ENCODE measurements at places on chromosomes 5 and 9.

DNA sequence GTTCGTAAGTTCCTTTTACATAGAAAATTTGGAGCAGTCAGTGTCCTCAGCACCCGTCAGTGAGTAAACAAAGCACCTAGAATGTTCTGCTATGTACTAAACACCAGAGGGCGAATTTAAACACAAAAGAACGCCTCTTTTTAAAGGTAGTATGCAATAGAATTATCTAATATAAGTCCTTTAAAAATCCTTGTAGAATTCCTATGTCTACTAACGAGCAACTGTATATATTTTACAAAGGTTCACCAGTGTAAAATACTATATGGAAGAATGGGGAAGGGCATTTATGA, 499 bp upstream of the TMEM232 start:
- no peak for DNase-seq

GRCh38 chr9:96654450-96655197, 493 bp downstream of the PRXL2C start:
- DNase-seq, result peak; percentile 90

GRCh38 chr5:61202213-61202612, 39.9 kb upstream of the SMIM15 start:
- no peak for DNase-seq

- DNase-seq, result no peak
Measured at GRCh38 chr5:97838214-97838613, 655.2 kb upstream of the RIOK2 start.

- DNase-seq, result no peak
Measured at GRCh38 chr9:113393281-113393680, 7.8 kb downstream of the ALAD start.

GRCh38 chr9:9523476-9524139, 1089.2 kb downstream of the PTPRD start:
- DNase-seq, result no peak

- DNase-seq, result no peak
Measured at GRCh38 chr5:149712439-149713147, 17.5 kb upstream of the PPARGC1B start.

DNA sequence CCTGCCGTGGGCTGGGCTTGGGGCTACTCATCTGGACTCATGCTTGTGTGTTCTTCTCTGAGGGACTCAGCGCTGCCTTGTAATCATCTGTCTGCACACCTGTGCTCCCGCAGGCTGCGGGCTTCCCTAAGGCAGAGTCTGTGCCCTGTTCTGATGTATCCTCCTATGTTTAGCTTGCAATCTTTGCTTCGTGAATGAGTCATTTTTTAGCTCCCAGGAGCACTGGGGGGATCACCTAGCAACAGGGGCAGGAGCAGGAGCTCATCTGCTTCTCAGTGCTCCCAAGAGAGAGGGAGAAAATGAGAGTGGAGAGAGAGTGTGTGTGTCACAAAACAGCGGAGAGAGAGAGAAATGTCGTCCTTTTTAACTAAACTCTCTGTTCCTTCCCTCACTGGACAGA, 202.4 kb upstream of the ZNF618 start:
- DNase-seq, result no peak

DNA sequence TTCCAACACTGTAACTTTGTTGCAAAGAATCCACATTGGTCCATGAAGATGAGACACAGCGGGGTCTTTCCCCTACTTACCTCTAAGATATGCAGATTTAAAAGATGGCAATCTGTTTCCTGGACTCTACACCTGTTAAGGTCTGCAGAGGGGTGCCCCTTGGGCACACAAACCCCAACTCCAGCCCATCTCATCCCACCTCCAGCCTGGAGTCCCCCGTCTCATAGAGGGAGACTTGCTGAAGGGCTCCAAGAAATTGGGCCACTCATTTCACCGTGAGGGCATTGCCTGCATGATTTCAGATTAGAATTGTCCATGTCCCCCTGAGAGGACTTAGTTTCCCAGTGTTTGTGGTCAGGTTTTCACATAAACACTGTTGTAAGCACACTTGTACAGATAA, 365.7 kb downstream of the IRX2 start:
- DNase-seq, result peak; percentile 49

GRCh38 chr9:99582814-99583213, 238.9 kb upstream of the NR4A3 start:
- no peak for DNase-seq

GRCh38 chr5:78797936-78798672, 149.5 kb upstream of the LHFPL2 start:
- DNase-seq, result no peak

GRCh38 chr9:74783408-74783807, 104.3 kb downstream of the TRPM6 start:
- DNase-seq, result no peak

DNA sequence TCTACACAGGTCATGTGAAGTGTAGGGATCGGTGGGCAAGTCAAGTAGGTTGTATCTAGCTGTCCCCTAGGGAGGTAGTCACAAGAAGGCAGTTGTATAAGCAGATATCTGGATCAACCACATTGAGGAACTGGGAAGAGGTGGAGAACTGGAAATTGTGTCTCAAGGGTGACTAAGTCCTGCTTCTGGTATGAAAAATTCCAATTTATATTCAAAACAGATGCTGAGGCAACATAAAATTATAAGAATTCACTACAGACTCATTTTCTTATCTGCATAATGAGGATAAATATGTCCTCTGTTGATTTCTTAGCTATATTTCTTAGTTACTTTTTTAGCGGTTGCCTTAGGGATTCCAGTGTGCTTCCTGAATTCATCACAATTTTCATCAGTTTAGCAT, 46.8 kb downstream of the GALNT12 start:
- no peak for DNase-seq

- DNase-seq, result no peak
Measured at GRCh38 chr9:125137200-125137599, 6.1 kb downstream of the SCAI start.

GRCh38 chr5:95148453-95148852, 136.4 kb downstream of the MCTP1 start:
- no peak for DNase-seq

DNA sequence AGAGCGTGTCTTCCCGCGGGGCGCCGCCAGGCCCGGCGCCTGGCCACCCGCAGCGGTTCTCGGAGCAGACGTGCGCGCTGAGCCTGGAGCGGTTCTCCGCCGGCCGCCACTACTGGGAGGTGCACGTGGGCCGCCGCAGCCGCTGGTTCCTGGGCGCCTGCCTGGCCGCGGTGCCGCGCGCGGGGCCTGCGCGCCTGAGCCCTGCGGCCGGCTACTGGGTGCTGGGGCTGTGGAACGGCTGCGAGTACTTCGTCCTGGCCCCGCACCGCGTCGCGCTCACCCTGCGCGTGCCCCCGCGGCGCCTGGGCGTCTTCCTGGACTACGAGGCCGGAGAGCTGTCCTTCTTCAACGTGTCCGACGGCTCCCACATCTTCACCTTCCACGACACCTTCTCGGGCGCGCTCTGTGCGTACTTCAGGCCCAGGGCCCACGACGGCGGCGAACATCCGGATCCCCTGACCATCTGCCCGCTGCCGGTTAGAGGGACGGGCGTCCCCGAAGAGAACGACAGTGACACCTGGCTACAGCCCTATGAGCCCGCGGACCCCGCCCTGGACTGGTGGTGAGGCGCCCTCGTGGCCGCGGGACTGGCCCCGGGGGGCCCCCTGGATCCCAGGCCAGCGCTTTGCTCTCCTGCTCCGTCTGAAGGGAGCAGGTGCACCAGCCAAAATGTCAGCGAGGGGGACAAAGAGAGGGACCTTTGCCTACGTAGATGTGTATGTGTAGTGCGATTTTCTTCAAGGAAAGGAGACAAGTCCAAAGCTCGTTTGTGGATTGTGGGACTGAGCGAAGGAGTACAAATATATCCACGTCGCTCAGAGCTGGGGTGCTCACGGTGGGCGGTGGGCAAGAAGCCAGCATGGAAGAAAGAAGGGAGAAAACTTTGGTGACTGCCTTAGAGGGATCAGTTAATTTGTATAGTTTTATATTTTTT, 19.5 kb downstream of the BTNL9 start:
- peak; percentile 52 for DNase-seq

- no peak for DNase-seq
Measured at GRCh38 chr9:125694478-125694877, 12.5 kb downstream of the MAPKAP1 start.

- DNase-seq, result no peak
Measured at GRCh38 chr5:96370976-96371375, 62.1 kb downstream of the PCSK1 start.

GRCh38 chr9:130215341-130216119, 43.3 kb downstream of the NCS1 start:
- no peak for DNase-seq

DNA sequence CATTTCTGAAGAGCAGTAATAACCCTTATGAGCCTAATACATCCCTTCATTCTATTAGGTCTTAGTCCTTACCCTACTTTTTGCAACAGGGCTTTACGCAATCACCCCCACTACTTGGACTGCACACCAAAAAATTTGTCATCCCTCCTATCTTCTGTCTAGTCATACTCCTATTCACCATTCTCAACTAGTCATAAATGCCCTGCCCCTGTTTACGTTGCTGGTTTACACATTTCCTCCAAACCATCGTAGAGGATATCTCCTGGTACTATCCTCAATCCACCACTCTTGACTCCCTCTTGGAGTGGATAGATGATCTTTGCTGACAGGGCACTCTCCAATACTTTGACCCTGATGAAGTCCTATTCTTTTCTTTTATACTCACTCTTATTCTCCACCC, 98.2 kb upstream of the CCNG1 start:
- no peak for DNase-seq

GRCh38 chr9:16572005-16572734, 298.3 kb downstream of the BNC2 start:
- DNase-seq, result no peak

GRCh38 chr5:141825241-141825671, 53.0 kb downstream of the PCDH1 start:
- no peak for DNase-seq

GRCh38 chr5:56674441-56674840, 140.9 kb upstream of the MAP3K1 start:
- DNase-seq, result no peak

GRCh38 chr5:158485047-158485446, 614.7 kb downstream of the EBF1 start:
- DNase-seq, result no peak

DNA sequence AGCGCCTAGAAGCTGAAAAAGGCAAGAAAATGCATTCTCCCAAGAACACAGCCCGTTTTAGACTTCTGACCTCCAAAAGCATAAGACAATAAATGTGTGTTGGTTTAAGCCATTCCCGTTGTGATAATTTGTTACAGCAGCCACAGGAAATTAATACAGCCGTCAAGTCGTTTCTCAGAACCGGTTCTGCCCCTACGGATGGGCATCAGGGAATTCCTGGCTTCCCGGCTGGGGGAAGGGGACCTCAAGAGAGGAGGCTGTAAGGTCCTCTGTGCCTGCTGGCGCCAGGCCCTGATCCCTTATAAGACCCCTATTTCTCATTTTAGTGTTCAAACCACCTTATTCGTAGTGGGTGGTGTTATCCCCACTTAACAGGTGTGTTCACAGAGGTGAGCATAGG, 50.6 kb upstream of the RPL26L1 start:
- no peak for DNase-seq

DNA sequence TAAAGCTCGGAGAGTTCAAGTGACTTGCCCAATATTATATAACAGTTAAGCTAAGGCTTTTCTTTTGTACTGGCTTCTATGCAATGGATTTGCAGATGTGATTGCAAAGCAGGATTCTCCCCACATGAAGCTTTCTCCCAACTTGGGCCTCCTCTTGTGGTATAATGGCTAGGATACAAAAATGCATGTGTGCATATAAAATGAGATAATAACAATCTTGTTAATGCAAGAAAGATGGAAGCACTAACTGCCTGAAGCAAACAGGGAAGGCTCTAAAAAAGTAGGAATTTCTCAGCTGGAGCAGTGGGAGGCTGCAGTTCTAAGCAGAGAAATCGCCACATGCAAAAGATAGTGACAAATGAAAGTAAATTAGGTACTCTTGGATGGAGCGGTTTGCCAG, 444.2 kb upstream of the RIOK2 start:
- no peak for DNase-seq

DNA sequence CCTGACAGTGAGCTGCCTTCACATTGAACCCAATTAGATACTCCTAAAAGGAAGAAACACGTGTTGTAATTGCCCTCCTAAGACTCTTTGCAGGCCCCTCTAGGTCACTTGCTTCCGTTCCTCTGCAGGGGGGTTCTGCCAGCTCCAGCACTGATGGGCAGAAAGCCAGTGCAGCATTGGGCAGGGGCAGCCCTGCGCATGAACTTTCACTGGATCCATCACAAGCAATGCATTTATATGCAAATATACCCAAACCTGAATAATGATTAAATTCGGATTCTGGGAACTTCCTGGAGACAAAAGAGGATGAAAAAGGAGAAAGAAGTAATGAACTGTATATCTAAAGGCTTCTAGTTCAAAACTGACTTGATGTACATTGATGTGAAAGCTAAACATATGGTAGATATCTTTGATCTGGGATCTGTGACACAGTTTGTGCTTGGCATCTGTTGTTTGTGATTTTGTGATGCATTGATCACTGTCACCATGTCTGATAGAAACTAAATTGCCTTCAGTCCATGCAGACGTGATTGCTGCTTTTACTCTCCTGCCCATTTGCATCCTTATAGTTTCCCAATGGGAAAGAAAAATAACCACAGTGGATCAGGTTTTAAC, 313.4 kb downstream of the DEPDC1B start:
- DNase-seq, result no peak

DNA sequence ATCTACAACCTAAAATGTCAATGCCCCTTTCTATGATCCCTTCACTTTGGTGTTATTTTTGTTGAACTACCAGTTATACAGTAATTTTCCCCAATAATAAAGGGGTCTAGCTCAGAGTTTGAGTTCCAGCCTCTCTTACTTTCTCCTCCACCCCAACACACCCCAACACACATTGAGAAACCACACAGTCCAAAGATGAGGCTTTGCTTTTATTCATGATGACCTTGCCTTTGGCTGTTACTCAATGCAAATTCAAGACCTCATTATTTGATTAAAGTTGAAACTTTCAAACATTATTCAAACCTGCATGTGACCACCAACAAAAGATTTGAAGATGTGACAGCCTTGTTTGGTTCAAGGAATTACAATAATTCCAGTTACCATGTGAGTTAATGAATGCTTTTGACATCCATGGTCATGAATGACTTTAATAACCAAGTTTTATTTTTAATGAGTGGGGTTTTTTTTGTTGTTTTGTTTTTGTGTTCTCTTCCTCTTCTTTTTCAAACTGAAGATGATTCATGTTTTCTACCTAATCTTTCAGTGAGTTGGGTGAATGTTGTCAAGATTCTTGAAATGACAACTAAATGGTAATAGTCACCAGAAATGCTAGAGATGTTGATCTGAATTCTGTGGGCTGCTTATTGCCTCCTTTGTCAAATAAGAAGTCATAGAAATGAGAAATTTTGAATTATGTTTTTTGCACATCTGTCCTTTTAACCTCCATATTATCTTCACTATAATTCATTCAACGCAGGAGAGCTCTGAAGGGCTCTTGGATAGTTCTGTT, 106.0 kb downstream of the HACD4 start:
- DNase-seq, result no peak

- no peak for DNase-seq
Measured at GRCh38 chr5:142275496-142275895, 49.3 kb downstream of the SPRY4 start.

Measured in vagina (tissue), 2 donors.